Dermis microvascular lymphatic vessel endothelial cell (primary cell): ENCODE measurements at places on chromosomes 5 and 9. TPM values are rescaled to one million over a fixed set of nuclear protein-coding genes. Genes with fewer than 3 reads are reported as not detected.

DNA sequence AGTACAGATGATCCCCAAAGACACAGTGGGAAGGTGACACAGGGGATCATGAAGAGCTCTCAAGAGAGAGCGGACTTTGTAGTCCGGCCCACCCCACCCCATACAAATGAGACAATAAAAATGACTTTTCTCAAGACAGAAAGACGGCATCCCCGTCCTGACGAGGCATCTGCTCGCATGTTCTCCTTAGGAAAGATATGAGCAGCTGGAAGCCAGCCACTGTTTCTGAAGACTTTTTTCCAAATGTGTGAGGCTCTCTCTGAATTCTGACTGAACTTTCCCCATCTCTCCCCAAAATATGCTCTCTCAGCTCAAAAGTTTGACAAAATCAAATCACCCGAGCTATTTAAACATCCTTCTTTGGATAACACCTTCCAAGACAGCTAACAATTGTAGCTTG lies 105.2 kb downstream of the RFK start:
- no peak for DNase-seq

GRCh38 chr9:93860694-93861658 lies 94.2 kb downstream of the BARX1 start:
- no peak for DNase-seq

- no peak for DNase-seq
Measured at GRCh38 chr9:127975376-127976315, 5.1 kb downstream of the EEIG1 start.

The SLC34A3 gene
- total RNA-seq = not detected in 2 replicates
